ENCODE measurements at places on chromosomes 1 and 21.

- no peak for DNase-seq
Measured at GRCh38 chr1:248599396-248599795, 1.9 kb upstream of the OR2T10 start.

GRCh38 chr1:1862905-1863547 is 27.9 kb downstream of the GNB1 start:
- no peak for DNase-seq

DNA sequence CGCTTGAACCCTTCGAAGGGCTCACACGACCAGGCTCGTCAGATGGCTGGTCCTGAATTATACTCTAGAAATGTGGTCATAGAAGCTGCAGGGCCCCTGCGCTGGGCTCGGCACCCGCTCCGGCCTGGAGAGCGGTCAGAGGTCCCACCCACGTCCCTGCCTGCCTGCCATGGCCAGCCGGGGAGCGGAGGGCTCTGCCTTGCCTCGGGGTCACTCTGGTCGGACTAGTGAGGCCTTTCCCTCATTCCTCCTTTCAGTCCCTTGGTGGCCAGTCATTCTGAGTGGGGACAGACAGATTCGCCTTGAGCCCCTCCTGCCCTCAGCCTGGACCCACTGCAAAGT is 529 bp upstream of the MARCKSL1 start:
- DNase-seq: no peak

DNA sequence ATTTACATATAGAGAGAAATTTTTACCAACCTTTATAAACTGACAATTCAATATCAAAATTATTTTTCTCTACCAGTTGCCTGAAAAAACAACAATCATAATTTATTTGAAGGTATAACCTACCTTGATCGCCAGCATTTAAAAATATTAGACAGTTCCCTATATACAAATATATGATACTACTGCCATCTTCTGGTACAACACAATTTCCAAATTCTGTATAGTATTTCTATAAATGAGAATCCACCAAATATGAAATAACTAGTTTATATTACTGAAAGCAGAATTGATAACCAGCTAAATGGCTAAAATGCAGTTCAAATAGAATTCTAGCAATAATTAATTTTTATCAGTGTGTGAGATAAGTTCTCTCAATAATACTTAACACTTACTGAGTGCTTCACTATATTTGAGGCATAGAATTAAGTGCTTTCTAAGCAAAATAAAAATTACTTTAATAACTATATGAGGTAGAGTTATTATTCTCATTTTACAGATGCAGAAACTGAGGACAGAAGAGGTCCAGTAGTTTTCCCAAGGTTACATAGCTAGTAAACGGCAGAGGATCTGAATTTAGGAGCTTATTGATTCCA is 75.6 kb downstream of the PIGK start:
- peak; percentile 39 for DNase-seq

DNA sequence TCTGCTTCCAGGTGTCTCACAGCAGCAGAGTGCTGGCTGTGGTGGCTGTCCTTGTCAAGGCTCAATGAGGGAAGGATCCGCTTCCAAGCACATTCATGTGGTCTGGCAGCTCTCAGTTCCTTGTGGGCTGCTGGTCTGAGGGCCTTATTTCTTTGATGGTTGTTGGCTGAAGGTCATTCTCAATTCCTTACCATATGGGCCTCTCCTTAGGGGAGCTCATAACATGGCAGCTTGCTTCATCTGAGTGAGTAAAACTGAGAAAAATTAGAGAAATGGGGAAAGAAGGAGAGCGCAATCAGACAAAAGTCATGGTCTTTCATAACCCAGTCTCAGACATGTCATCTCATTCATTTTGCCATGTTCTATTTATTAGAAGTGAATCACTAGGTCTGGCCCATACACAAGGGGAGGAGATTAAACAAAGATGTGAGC is 81.7 kb upstream of the TSPAN2 start:
- no peak for DNase-seq

- no peak for DNase-seq
Measured at GRCh38 chr1:99652881-99653281, 7.0 kb downstream of the PALMD start.

DNA sequence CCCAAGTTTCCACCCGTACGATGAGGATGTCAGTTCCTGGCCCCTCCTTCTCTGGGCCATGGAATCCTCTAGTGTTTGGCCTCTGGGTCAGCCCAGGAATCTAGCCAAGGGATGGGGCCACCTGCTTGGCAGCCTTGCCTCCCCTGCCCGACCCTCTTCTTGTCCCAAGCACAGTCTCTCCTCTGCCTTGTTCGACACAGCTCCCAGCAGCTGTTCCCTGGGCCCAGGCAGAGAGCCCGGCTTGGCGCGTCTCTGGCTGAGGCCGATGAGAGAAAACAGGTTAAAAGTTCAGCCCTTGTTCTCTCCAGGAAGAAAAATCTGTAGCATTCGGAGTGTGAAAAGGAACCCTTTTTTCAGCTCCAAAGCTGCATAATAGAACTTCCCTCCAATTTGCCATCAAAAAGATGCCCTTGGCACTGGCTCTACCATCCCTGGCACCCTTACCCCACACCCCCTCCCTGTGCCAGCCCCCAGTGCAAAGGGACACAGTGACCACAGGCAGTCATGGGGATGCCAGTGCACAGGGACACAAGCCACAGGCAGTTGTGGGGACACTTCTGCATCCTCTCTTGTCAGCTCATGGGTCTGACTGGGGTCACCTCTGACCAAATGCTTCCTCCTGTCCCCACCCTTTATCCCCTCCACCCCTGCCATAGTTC is 68.4 kb downstream of the EPHB2 start:
- no peak for DNase-seq

GRCh38 chr1:240190881-240191401 is 99.3 kb downstream of the FMN2 start:
- DNase-seq: peak; percentile 44

DNA sequence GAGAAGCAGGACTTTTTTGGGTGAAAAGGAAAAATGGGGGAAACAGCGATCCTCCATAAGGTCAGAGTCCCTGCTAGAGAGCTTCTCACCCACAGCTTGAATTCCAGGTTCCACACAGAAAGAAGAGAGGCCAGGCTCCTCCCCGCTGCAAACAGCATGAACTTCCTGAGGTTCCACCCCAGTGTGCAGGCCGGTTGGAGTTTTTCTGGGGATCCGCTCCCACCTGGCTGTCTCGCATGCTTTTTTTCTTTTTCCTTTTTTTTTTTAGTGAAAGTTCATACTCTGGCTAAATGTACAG is 595.1 kb upstream of the ZP4 start:
- DNase-seq: no peak

GRCh38 chr1:69982992-69983391 is 222.4 kb downstream of the LRRC40 start:
- no peak for DNase-seq

DNA sequence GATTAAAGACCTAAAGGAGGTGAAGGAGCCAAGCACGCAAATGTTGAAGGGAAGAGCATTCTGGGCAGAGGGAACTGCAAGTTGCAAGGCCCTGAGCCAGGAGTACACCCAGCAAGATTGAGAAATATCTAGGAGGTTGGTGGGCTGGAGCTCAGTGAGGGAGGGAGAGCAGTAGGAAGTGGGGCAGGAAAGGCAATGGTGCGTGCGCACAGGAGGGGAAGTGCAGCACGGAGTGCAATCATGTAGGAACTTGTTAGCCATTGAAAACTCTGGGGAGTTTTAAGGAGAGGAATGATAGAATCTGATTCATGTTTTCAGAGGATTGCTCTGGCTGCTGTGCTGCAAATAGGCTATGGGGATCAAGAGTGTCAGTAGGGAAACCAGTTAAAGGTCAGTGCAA is 13.2 kb upstream of the IGSF3 start:
- DNase-seq: no peak

- DNase-seq: no peak
Measured at GRCh38 chr1:68347415-68347814, 102.3 kb downstream of the RPE65 start.

GRCh38 chr1:121445679-121446078 is 260.9 kb downstream of the SRGAP2C start:
- DNase-seq: no peak

DNA sequence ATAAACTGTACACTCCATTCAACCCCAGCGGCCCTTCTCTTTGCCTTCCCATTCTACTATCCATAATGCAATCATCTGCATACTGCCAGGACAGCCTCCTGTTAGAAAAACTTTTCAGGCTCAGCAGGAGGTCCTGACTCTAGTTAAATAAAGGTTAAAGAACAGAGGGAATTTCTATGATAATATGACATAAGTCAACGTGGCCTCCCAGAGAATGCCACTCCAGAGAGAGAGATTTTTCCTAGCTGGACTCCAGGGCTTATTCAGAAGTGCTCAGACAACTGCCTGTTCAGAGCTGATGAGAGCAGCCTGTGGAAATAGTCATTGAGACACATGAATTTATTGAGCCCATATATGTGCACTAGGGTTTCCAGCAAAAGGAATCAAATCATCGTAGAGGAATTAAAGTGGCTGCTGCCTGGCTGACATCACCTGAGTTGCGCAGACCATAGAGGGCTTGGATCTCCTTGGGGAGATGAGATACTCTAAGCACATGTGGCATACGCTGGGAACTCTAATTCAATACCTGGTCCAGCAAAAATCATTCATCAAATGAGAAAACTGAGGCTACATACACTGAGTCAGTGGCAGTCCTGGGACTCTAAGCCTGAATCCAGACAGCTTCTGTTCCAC is 736.2 kb downstream of the PTPRU start:
- no peak for DNase-seq

DNA sequence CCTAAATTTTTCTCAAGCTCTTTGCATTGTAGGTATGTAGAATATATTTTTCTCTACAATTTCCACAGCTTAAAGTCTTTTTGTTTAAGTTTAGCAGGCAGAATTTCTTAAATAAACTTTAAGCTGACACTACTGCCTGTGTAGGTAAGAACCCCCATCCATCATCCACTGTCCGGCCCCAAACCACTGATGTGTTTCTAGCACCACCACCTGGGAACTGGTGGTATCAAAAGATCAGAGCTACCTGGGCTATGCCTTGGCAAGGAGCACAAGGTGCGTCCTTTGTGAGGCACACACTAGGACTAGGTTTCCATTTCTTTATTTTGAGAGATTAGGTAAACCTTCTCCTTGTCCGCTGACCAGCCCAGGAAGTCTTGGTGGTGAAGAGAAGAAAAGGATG is 10.5 kb upstream of the LELP1 start:
- peak; percentile 45 for DNase-seq

- no peak for DNase-seq
Measured at GRCh38 chr1:238690415-238690814, 696.0 kb upstream of the CHRM3 start.

DNA sequence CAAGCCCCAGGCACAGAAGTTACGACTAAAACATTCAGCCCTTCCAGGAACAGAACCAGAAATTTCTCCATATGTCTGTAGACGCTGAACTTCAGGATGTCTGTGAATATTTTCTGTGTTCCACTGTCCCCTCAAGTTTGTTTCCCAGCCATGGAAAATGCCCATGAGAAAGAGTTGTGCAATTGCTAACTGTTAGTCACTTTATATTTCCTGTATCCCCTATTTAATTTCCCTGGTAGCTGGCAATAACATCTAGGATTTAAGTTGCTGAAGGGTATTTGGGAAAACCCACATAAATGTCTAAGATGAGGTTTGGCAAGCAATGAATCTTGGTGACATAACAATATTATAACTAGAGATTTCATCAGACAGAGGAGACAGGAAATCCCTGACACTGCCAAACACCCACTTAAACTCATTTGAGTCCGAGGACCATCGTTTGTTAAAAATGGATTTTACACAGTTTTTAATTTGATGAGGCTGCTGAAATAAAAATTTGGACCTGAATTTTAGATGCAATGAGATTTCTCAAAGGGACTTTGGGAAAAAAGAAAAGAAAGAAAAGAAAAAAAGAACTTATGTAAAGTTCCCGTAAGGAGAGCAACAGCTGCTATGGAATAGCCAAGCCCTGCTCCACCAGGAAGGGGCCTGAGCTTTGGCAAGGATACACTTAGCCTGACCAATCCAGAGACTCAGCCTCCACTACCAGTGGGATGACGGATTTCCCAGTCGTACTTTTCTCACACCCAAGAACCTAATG is 21.8 kb upstream of the ERRFI1 start:
- DNase-seq: no peak
